Kidney capillary endothelial cell (primary cell): ENCODE measurements at places on chromosomes 4 and X.

- no peak for DNase-seq
These were observed 94.1 kb downstream of the GC start for GRCh38 chr4:71689822-71690221.

- no peak for DNase-seq
These were observed 289.7 kb upstream of the LDB2 start for GRCh38 chr4:17188125-17188524.

GRCh38 chr4:65370709-65371108 is 299.6 kb downstream of the EPHA5 start:
- no peak for DNase-seq

DNA sequence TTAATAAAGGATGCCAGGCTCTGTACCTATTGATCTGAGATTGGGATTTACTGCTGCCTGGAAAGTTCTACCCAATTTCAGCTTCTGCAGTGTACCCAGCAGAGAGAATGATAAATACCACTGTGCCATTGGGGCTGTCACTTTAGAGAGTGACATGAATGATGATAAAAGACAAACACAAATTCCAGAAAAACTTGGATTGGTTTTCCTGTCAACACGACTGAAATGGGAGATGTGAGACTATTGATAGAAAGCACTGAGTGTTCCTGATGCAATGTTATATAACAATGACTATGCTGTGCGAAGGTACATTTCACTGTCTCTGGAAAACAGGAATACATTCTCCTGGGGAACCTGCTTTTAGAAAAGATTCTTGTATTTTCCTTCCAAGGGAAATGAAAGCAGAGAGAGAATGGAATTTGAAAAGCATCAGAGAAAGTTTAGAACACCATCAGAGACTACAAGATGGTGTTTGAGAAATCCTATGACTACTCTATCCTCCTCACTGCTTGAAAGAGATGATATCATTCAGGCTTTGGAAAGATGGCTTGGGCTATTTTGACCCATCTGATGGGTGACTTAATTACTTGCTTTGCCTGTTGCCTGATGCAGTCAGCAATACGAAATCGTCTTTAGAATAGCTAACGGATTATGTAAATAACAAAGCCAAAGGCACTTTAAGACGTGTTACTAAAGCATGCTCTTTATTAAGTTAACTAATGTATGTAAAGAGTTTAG is 49.7 kb downstream of the MID1IP1 start:
- no peak for DNase-seq

DNA sequence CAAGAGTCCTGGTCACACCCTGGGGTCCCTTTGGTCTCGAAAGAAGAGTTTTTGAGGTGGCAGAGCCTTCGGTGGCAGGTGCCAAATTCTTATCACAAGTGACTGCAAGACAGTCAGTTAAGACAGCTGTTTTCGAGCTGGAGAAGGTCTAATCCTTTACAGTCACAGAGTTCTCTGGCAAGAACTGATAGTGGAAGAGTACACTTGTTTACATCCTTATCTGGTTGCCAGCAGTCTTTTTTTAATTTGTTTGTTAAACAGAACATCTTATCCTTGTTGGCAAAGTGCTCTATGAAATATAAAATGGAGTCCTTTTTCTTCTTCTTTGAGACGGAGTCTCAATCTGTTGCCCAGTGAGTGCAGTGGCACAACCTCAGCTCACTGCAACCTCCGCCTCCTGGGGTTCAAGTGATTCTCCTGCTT is 50.4 kb upstream of the ELOVL6 start:
- no peak for DNase-seq

DNA sequence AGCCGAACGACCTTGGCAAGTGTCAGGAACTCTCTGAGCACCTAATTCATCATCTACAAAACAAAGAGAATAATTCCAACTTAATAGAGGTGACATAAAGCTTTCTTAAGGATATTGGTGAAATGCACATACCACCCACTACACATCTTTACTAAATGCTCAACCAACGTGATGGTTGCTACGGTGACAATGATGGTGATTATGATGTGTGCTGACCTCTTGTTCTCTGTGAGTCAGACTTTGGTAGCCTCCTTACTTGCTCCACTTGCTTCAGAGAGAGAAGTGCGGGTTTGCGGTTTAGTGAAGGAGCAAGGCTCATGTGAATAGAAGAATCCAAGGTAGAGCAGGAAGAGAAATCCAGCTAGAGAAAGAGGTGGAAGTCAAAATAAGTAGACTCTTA is 52.8 kb upstream of the CLNK start:
- no peak for DNase-seq

DNA sequence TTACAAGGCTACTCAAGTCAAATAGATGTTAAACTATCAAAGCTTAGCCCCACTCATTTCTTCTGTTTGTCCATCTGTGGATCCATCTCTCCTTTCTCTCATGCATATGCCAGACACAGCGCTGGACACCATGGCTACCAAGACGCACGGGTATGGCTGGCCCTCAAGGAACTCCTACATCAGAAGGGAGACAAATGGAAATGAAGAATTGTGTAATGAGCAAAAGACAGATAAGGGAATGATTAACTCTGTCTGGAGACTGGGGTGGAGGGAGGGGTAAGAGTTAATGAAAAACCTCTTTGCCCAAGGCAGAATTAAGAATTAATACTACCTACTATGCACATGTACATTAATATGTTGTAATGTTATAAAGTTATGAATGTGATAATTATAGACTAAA is 88.1 kb downstream of the MGST2 start:
- DNase-seq, result no peak

DNA sequence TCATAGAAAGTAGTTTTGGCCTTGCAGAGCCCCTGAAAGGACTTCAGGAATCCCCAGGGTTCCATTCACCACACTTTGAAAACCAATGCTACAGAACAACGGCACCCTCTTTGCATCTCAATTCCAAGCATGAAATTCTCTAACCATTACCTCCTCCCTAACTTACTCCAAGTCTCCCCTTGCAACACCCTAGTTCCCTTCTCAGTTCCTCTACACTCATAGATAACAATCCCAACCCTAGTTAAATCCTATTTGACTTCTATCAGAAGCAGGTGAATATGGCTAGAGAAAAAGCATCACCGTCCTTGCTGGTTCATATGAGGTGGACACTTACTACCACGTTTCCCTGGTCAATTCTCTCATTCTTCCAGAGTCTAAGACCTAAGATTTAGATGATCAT is 2.4 kb downstream of the RCHY1 start:
- DNase-seq, result no peak

DNA sequence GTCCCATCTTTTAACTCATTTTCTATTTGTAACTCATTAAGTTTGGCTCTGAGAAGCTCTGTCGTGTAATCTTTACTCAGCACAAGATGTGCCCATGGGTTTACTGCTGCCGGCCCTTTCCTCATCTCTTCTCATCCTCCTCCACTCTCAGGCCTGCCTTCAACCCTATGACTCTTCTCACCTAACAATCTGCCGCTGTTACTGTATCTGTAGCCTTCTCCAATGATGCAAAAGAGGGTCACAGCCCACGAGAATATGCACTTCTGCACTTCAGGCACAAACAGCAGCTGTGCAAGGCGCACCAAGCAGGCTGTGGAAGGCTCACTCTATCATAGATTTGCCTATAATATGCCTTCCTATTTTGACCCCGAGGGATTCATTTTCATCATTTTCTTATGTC is 546.5 kb upstream of the GALNTL6 start:
- DNase-seq, result no peak

- no peak for DNase-seq
These were observed 299.9 kb downstream of the UNC5C start for GRCh38 chr4:95248720-95249425.

- no peak for DNase-seq
These were observed 5.4 kb upstream of the RS1 start for GRCh38 chrX:18677161-18677869.

GRCh38 chr4:77994194-77994721 is 62.9 kb upstream of the FRAS1 start:
- peak; percentile 32 for DNase-seq

GRCh38 chr4:159655547-159655946 is 552.7 kb downstream of the RAPGEF2 start:
- no peak for DNase-seq

GRCh38 chrX:78643874-78644273 is 15.3 kb downstream of the RTL3 start:
- DNase-seq, result no peak

- no peak for DNase-seq
These were observed 49.0 kb downstream of the SYTL5 start for GRCh38 chrX:38055170-38055847.

DNA sequence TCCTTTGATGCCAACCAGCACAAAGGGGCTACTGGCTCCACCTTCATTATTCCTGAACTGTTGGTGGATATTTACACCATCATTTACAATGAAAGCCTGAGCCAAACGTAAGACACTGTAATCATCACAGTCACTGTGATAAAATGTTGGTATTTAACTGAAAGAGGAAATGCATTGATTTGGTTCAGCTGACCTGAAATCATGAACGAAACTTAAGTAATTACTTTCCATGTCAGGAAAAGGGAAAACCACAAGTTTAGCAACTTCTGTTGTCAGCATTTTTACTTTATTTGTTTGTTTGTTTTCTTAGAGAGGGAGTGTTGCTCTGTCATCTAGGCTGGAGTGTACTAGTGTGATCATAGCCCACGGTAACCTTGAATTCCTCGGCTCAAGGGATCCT is 247.8 kb upstream of the FAM47A start:
- no peak for DNase-seq

DNA sequence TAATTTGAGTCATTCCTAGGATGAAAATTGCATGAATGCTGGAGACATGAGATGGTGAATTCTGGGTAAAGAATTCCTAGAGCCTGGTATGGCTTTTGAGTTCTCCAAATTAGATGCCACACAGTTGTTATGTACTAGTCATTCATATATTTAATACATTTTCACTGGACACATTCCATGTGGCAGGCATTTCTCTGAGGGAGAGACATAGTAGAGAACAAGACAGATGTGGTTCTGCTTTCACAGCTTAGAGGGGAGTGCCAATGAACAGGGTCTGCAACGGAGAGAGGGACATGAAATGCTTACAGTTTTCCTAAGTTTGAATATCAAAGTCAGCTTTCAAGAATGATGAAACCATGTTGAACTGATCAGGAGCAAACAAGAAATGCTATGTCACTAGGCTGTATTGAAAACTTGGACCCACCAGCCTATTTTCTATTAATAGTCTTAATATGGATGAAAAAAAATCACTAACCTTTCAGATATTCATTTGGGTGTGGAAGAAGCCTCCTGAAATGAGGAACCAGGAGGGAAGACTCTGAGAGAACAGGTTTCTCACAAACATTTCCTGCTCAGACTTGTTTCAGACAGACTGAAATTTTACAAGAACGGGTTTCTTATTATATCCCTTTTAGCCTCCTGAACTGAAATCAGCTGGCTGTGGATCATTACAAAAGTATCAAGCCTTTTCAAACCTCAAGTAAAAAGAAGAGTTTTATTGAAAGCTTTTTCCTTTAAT is 276.0 kb upstream of the TET2 start:
- DNase-seq, result no peak

GRCh38 chr4:148574502-148574901 is 132.3 kb upstream of the NR3C2 start:
- DNase-seq, result no peak

- DNase-seq, result peak; percentile 30
These were observed 99.3 kb upstream of the ARMCX2 start for GRCh38 chrX:101759000-101759399.

GRCh38 chr4:3479358-3480101 is 16.4 kb downstream of the DOK7 start:
- no peak for DNase-seq

GRCh38 chr4:3802571-3803474 is 36.6 kb downstream of the ADRA2C start:
- no peak for DNase-seq

DNA sequence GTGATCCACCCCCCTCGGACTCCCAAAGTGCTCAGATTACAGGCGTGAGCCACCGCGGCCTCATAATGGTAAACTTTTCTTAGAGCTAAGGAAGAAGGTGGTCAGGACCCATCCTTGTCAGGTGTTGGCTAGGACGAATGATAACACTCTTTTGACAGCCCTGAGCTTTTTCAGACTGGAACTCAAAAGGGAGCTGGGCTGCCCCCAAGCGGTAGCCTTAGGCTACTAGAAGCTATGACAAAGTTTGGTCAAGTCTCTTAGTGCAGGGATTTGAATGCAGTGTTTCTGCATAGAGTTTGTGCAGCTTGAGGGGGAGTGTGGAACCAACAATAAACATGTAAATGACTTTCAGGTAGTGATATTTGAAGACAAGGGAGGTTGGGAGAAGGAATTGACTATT is 11.8 kb upstream of the HSD17B10 start:
- peak; percentile 33 for DNase-seq

GRCh38 chrX:19756597-19757131 is 130.7 kb downstream of the SH3KBP1 start:
- DNase-seq, result no peak

DNA sequence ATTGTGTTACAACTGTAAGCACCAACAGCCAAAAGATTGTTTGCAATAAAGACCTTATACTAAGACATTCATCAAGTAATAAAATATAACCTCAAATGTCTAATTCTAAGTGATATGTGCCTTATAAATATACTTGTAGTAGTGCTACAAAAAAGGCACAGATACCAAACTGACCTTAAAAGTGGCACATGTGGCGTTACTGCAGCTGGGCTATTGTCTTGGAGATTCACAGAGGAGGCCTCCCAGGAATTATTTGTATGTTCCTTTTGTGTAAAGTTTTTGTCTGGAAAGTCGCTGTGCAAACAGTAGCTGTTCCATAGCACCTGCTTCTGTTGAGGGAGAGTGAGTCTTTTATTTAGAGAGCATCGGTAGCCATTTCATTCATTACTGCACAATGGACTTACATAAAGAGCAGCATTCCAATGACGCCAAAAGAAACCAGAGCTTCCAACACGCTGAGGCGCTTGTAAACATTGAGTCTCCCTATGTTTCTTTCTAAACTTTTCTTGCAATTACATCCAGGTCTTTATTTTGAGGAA is 143.7 kb downstream of the RPA4 start:
- no peak for DNase-seq

- DNase-seq, result no peak
These were observed 8.2 kb downstream of the CAPN6 start for GRCh38 chrX:111262086-111262485.

- no peak for DNase-seq
These were observed 129.1 kb upstream of the STIM2 start for GRCh38 chr4:26731351-26732035.

- no peak for DNase-seq
These were observed 86.0 kb upstream of the GIMD1 start for GRCh38 chr4:106454581-106454980.

- DNase-seq, result peak; percentile 33
These were observed 113.2 kb downstream of the IL1RAPL2 start for GRCh38 chrX:104679175-104679574.

- DNase-seq, result no peak
These were observed 45.8 kb downstream of the TBC1D14 start for GRCh38 chr4:6955261-6955911.

DNA sequence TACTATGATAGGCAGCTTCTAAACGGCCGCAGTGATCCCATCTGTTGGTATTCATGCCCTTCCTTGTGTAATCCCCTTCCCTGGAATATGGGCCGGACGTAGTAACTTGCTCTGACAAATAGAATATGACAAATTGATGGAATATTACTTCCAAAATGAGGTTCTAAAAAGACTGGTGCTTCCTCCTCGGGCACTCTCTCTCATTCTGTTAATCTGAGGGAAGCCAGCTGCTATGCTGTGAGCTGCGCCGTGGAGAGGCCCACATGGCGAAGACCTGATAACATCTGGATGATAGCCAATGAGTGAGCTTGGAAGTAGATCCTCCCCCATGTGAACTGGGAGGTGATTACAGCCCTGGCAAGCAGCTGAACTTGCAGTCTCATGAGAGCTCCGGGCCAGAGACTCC is 27.2 kb upstream of the SLC25A4 start:
- DNase-seq, result no peak
